Activated naive CD8-positive, alpha-beta T cell treated with anti-CD3 and anti-CD28 coated beads for 36 hours (primary cell): ENCODE measurements at places on chromosomes 16 and 17.
A peak's percentile ranks its signal among the peaks of the same experiment; 100 is the strongest.

DNA sequence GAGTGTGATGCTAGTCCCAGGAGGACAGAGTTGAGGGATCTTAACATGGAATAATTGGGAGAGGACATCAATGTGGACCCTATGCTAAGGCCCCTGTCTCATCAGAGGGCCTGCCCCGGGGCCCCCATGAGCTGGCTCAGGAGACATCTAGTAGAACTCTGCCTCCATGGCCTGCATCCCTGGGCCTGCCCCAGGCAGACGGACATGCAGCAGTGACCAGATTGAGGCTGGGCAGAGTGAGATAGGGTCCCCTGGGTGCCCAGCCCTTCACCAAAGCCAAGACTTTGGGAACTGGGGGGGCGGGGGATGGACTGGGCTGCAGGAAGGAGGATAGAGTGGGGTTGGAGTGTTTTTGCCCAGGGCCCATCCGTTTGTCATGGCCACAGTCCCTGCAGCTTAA is 115.2 kb downstream of the CCDC182 start:
- DNase-seq, result no peak

DNA sequence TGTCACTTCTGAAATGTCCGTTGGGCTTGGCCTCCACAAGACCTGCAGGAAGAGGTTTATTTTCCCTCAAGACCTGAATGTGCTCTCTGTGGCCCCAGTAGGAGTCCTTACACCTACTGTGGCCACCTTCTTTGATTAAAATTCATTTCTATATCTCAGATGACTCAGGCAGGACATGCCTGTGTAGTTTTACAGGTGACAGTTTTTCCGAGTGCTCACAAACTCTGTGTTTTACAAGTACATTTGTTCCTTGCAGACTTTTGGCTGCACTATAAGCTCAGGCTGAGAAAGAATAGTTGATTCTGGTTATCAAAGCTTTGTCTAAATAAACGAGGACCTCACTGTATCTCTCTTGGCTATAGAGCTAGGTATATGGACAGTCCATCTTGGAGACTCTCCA is 257.1 kb downstream of the MAP2K4 start:
- DNase-seq, result no peak

GRCh38 chr17:47866941-47867340 is 16.0 kb upstream of the SP6 start:
- DNase-seq, result no peak

GRCh38 chr17:28173801-28174200 is 131.3 kb downstream of the NLK start:
- no peak for DNase-seq

GRCh38 chr17:55776271-55776670 is 25.4 kb downstream of the PCTP start:
- DNase-seq, result no peak

- no peak for DNase-seq
Measured at GRCh38 chr17:62388856-62389255, 8.5 kb downstream of the EFCAB3 start.

- DNase-seq, result no peak
Measured at GRCh38 chr17:82772026-82772425, 20.2 kb downstream of the TBCD start.

DNA sequence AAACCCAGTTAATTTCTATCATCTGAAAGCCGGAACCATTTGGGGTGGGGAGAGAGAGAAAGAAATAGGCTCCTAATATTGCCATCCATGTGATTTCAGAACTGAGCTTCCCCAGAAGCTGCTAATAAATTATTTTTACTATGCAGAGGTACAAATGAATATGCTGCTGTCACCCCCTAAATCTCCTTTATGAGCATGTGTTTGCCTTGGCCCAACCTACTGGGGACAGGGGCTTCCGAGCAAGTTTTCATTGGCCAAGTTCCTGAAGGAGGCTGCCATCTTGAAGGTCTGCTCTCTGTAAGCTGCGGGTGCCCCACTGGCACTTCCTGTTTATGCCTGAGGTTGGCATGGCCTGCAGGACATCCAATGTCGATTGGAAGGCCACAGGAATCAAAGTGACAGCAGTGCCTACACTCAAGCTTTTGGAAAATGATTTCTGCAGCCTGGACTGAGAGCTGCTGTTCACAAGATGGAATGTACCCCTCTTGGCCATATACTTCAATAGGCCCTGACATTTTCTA is 194.7 kb downstream of the XYLT1 start:
- no peak for DNase-seq

DNA sequence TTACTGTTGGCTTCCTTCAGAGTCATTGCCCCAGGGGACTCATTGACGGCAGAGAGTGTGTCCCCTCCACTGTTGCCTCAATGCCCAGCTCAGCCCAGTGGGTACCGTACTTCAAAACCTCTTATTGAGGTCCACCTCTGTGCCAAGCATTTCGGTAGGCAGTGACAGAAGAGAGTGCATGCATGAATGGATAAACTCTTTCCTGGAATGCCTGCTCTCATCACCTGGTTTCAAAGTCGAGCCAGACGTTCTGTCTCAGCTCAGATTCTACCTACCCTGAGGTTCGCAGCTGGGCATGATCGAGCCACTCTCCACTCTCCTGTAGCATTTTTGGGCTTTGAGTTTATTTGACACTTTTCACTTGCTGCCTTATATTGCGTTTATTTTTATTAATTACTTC is 647.0 kb downstream of the MAF start:
- no peak for DNase-seq

- DNase-seq, result peak; percentile 41
Measured at GRCh38 chr16:11621920-11622651, 35.4 kb upstream of the LITAF start.

DNA sequence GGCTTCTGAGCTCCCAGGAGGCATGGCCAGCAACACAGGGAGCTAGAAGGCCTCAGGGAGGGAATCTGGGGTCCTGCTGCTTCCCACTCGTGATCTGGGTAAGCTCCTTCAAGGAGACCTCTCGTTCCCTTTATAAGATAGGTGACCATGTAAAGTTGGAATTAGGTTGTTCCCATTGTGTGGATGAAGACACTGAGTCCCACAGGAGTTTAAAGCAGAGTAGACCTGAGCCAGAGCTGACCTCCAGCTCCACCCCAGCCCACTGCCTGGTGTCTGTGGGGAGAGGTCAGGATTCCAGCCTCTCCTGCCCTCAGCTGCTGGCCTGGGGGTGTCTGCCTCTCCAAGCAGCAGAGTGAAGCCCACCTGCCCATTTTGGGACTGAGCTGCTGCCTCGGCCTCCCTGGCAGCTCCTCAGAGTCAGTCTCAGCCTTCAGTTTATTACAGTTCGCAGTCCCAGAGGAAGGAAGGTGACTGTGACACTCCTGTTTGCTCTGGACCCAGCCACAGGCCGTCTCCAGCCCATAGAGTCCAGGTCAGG is 33.1 kb upstream of the LGALS9 start:
- DNase-seq, result no peak

DNA sequence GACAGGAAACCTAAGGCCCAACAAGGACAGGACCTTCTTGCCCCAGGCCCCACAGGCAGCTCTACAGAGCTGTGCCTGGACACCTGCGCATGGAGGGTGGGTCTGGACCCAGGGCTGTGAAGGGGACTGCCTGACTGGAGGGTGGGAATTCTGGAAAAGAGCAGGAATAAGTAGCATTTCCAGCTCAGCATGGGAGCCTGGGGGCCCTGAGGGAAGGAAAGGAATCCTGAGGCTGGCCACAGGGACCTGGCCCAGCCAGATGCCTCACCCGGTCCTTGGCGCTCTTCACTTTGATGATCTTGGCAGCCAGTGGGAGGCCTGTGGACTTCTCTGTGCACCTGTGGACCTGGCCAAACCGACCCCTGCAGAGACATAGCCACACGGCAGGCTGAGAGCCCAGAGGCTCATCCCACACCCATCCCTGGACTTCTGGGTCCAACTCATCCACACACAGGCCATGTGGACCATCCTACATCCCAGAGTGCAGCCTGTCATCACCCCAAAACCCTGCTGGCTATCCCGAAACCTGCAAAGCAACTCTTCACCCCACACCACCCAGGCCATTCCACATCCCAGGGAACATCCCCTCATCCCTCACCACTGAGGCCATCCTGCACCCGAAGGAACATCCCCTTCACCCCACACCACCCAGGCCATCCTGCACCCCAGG is 18.7 kb downstream of the MYLK3 start:
- DNase-seq, result no peak

DNA sequence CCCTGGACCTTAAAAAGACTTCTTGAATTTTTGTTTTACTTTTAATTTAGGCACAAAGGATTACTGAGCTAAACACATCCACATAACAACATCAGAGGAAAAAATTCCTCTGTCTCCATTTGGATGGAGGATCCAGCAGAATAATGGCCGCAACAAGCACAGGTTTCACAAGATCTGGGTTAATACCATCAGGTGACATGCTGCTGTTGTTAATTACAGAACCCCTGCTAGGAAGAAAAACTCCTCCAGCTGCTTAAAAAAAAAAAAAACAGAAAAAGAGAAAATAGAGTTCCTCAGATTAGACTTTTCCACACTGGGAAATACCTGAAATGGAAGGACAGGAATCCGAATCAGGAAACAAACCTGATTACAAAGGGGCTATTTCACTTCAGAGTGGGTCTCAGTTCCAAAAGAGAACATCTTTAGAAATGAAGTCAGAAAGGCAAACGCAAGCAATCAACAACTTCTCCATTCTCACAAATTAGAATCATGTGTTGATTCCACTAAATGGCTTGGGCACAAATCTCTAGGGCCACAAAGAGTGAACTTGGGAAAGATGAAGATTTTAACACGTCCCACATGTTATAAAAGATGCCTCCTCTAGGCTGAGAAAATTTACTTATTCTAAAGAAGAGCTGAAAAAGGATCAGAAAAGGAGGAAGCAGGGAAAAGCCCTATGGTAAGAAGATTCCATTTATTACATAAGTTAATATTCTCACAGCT is 44.0 kb downstream of the SPOP start:
- no peak for DNase-seq

DNA sequence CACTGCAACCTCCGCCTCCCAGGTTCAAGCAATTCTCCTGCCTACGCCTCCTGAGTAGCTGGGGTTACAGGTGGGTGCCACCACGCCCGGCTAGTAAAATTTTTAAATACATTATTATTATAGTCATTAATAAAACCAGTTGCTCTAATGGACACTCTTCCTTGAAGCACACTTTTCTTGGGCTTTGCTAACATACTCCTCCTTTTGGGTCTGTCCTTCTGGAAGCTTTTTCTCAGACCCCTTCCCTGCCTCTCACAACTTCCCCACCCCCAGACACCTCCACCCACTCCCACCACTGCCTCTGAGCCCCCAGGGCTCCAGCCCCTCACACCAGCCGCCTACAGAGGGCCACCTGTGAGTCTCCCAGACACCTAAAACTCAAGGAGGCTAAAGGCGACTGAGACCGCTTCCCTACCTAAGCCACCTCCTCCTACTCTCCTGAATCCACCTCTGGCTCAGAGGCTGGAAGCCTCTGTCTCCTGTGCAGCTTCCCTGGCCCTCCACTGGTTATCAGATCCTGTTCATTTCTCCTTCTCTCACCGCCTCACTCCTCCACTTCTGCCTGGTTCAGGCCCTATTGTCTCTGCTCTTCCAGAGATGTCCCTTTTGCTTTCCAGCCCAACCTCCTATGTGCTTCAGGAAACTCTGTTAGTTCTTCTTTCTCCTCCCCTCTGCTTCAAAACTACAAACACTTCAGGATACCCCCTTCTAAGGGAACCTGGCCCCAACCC is 2.1 kb upstream of the CUEDC1 start:
- DNase-seq, result no peak

GRCh38 chr16:57303021-57303909 is 18.8 kb upstream of the PLLP start:
- DNase-seq, result no peak

DNA sequence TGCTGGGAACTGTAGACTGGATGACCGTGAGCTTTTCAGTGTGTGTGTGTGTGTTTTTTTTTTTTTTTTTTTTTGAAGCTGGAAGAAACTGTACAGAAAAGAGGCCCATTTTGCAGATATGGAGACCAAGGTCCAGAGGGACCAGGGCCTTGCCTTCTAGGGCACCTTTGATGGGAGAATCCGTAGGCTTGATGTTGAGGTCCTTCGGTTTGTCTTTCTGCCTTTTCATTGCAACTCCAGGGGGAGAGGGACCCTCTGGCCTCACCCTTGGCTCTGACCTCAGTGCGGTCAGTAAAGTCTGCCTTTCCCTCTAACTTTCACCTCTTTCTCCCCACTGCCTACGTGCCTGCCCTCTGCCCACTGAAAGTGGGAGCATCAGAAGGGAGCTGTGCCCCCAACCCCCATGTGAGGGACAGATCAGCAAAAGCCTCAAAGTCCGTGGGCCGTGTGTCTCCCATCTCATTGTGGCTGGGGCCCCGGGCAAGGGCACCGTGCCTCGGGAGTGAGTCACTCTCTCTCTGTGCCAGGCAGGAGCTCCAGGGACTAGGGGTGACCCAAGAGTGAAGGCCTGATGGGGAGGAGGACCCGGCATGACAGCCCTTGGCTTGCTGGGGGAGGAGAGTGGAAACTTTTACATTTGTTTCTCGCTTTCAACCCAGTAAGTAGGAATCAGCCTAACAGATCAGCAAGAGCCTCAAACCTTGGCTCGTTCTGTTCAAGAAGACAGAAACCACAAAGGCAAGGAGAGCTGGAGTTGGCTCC is 123.6 kb downstream of the CMIP start:
- DNase-seq, result peak; percentile 54

DNA sequence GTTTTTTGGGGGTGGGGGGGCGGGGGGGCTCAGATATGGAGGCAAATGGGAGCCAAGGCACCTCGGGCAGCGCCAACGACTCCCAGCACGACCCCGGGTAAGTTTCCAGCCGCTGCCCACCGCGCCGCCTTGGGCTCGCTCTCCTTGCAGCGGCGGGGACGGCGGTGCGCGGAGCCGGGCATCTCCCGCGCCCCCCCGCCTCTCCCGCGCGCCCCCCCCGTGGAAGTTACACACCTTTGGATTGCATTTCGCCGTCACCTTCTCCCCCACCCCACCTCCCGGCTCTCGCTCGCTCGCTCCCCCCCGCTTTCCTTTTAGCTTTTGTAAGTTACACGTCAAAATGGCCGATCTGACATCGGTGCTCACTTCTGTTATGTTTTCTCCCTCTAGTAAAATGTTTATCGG is 387 bp downstream of the MSI2 start:
- DNase-seq, result no peak

GRCh38 chr16:50024207-50024606 is 818 bp upstream of the CNEP1R1 start:
- DNase-seq, result no peak

GRCh38 chr17:82590881-82591539 is 57.2 kb downstream of the WDR45B start:
- no peak for DNase-seq

DNA sequence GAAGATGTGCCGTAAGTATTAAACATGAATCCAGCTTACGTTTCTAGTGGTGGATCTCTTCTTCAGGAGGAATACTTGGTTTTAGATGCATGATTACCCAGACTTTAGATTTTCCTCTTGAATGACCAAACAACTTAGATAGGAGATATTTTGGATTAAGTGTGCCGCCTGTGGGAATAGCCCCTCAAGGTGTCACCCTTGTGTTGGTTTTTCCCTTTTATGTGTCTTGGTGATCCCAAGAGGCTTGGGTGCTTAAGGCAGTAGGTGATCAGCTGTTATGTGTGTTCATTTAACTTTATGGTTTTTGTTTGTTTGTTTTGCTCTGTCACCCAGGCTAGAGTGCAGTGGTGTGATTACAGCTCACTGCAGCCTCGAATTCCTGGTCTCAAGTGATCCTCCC is 115.1 kb downstream of the PPM1E start:
- DNase-seq, result no peak

- no peak for DNase-seq
Measured at GRCh38 chr17:12590417-12590816, 75.3 kb upstream of the MYOCD start.
